ENCODE measurements at places on chromosomes 4 and X.

GRCh38 chrX:12149670-12150407 lies 11.6 kb downstream of the FRMPD4 start:
- no peak for DNase-seq

DNA sequence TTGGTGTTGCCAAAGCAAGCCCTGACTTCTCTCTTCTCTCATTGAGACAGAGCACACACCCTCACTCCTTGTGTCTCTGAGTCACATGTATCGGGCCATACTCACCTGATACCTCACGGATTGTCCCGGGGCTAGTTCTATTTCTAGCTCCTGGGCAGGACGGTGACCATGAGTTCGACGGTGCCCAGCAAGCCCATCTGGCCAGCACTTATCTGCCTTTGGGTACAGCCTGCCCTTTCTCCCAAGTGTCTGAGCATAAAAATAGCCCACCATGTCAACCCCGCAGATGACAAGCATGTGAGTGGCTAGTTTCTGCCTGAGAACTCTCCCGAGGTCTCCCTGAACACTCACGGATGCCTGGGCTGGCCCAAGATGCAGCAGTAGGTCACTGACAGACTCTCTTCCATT lies 158.5 kb downstream of the DHRSX start:
- no peak for DNase-seq

GRCh38 chr4:101018836-101019235 lies 328.5 kb downstream of the PPP3CA start:
- no peak for DNase-seq

DNA sequence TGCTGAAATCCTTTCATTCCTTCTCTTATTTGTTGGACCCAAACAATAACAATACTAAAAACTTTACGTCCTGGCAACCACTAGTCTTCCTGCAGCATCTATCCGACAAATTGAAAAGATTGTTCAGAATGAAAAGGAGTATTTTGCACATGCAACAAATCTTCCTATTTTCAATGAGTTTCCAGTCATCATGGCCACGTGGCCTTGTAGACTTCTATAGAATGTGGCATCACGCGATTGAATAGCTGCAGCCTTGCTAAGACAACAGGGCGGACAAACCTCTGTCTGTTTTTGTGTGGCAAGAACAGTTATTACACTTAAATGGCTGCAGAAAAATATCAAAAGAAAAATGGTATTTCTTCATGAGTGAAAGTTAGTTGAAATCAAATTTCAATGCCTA lies 297.9 kb upstream of the LCORL start:
- DNase-seq = no peak

GRCh38 chr4:73415807-73416238 lies 11.7 kb downstream of the ALB start:
- no peak for DNase-seq

DNA sequence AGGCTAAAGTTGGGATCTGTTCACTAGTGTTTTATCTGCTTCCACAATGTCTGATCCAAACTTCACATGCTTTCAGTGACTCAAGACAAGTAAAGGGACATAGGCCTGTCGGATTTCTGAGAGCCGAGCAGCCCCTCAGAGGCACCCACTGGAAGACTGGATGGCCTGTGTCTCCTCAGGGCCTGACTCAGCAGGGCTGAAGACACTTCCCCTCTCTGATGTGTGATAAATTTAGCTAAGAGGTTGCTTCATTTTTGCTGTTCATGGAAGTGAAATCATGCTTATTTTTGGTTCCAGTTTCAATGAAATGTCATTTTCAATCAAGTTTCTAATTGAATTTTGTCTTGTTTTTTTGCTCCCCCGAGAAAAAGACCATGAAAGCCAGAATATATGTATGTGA lies 93.7 kb downstream of the MXRA5 start:
- no peak for DNase-seq

DNA sequence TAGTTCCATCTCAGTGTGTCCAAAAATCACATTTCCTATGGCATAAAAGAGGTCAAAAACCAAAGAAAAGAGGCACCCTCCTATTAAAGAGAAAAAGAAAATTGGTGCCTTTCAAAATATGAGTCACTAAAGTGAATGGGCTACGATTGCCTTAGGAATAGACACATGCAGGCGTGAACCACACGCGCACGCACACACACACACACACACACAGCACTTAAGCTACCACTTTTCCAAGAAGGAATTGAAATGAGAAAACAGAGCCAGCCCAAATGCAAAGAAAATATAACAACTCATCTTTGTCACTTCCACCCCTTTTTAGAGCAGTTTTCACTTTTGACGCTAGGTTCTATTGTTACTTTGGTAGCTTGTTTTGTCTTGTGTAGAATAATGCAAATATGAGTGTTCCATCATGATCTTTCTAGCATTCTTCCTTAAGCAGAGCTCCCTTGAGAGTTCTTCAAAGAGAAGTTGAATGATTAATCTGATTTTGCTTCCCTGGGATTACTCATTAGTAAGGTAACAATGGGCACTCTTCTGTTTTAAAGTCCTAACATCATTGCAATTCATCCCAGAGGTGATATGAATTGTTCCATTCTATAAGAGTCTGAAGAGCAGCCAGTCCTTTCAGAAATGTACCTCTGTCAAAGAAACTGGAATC lies 239.2 kb upstream of the GNPDA2 start:
- no peak for DNase-seq

- no peak for DNase-seq
Measured at GRCh38 chr4:112425823-112426222, 90.2 kb downstream of the NEUROG2 start.

GRCh38 chr4:133524369-133524768 lies 375.3 kb downstream of the PCDH10 start:
- no peak for DNase-seq

DNA sequence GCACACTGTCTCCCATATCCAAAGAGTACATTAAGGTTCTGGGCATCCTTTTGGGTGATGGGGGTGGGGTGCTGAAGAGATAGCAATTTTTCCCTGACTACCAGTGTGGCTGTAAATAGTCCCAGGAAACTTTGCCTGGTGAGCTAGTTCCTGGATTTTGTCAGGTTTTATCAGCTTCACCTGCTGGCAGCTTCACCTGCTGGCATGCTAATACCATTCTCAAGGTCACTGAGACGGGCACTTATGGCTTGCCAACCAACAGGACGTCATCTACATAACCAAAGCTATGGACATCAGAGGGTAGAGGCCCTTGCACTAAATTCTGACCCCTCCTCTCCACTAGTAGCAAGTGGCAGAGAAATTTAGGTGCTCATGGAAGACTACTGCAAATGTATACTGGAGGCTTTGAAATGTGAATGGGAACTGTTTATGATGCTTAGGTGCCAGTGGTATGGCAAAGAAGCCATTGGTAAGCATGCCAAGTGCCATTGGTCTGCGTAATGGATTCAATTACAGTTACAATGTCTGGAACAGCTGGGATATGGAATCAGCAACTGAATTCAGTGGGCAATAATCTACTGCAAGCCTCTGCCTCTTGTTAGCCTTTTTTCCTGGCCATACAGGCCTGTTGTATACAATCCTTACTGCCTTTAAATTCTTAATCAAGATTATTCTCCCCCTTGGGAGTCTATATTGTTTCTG lies 71.6 kb upstream of the SH3RF1 start:
- no peak for DNase-seq

DNA sequence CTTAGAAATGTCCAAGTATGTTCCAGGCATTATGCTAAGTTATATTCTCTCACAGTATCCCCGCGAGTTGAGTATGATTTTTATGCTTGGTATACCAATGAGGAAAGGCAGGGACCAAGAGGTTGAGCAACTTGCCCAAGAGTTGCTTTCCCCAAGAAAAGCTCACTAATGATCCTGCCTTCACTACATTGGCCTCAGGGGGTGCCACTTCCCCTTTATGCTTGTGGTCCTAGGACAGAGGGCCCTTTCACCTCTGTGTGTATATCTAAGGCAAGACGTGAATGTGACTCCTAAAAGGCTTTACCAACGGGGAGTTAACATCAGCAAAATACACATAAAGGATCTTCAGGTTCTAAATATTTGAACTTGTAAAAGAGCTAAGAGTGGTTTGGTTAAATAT lies 164.4 kb upstream of the CPEB2 start:
- no peak for DNase-seq

GRCh38 chr4:139736274-139736660 lies 70.6 kb downstream of the MGST2 start:
- no peak for DNase-seq

- DNase-seq = no peak
Measured at GRCh38 chr4:55887594-55887993, 34.1 kb downstream of the EXOC1 start.

DNA sequence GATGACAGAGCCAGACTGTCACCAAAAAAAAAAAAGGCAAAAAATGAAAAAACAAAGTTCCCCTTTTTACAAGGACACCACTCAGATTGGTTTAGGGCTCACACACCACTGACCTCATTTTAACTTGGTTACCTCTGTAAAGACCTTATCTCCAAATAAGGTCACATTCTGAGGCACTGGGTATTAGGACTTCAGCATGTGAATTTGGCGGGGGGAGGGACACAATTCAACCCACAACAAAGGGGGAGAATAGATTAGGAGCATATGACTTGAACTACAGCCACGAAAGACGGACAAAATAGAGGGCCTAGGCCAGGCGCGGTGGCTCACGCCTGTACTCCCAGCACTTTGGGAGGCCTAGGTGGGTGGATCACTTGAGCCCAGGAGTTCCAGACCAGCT lies 31.0 kb upstream of the ARAF start:
- no peak for DNase-seq

DNA sequence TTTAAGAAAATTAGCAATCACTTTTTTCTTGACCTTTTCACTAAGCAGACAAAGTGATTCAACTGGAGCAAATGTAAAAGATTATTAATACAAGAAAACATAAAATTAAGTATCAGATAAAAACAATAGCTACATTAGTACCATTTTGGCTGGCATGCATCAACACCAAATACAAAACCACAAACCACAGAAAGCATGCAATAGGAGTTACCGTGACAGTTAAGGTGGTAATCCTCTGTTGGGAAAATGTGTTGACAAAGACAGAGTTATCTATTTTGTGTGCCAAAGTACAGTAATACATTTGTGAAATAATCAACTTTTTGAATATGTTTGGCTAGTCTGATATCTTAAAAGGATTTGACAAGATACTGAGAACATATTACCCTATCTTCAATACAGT lies 89.8 kb upstream of the ETNPPL start:
- DNase-seq = no peak

- no peak for DNase-seq
Measured at GRCh38 chrX:8288590-8288989, 117.5 kb upstream of the VCX2 start.

DNA sequence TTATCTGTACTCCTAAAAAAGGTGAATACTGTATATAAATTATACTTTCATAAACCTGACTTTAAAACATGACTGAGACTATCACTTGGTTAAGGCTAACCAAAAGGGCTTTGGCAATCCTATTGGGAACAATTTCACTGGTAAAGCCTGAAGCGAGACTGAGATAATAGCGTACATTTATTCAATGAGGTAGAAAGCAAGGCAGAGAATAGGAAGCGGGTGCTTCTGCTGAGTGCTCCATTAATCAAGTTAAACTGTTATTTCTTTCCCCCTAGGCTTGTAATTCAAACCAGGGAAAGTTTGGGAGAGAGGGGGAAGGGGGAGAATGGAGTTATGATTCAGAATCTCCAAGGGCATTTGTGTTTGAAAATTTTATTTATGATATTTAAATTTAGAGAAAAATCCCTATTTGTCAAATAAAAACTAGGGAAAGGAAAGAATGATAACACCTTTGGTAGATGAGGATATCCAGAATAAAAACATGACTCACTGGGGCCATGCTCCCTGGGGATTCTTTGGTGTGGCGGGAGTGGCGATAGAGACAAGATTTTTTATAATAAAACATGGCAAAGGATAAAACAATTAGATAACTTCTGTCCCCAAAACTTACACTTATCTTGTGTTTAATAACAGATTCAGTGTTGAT lies 34.6 kb upstream of the SORBS2 start:
- no peak for DNase-seq

DNA sequence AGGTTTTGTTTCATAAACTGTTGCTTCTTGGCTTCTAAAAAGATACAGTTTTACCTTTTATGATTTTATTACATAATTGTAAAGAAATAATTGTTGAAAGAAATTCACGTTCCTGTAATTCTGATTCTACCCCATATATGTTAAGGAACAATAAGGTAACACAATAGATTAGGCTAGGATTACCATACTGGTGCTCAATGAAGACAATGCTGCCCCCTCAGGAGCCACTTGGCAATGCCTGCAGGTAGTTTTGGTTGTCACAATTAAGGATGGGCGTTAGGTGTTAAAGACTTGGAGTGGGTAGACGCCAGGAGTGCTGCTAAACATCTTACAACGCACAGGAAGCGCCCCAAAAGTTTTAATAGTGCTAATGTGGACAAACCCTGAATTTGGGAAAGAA lies 133.2 kb downstream of the NLGN4X start:
- no peak for DNase-seq

DNA sequence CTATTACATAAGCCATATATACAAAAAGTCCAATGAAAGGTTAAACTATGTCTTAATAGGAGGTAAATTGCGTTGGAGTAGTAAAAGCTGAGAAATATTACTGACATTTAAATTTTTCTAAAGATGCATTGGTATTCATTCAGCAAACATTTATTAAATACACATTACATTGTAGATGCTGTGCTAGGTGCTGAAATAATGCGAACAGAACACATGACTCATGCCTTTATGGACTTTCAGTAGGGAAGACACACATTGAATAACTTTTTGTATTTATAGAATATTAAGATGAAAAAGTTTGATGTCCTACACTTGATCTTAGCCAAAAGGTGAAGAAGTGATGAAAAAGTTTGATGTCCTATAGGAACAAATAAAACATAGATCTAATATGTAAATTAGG lies 871.1 kb upstream of the SLIT2 start:
- no peak for DNase-seq

GRCh38 chrX:124018023-124018422 lies 56.5 kb downstream of the STAG2 start:
- no peak for DNase-seq

DNA sequence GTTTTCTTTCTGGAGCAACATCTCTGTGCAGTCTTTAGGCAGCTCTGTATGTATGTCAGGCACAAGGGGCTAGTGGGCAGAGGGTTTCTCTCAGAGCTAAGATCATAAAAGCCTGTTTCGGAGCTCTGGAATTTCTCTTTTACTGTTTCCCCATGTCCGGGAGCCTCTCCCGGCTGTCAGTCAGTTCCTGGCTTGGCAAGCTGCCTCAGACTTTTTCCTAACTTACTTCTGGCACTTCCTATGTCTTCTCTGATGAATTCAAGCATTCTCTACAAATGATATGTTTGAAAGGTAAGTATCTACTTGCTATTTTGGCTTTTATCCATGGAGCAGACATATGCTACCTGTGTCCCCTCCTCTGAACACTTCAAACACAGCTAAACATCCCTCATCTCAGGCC lies 129.3 kb upstream of the PGRMC2 start:
- DNase-seq = no peak
